ENCODE measurements at places on chromosomes 4 and X.

DNA sequence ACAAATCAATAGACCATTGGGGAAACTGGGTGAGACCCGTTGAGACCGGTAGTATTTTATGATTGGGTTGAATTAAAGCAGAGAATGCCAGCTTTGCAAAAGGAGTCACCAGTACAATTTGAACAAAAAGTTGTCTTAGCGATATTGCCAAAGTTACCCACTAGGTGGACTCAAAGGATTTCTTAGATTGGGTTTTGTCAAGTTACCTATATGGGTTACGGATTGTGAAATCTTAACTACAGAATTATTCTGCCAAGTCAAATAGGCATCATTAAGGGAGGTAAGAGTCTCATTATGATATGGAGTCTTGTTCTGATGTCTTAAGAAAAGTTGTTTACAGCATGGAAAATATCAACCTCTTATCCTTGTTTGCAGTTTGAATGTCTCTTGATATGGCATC lies 15.0 kb upstream of the CT47A1 start:
- DNase-seq, result no peak

- DNase-seq, result no peak
These were observed 87.8 kb downstream of the STARD8 start for GRCh38 chrX:68735266-68735665.

DNA sequence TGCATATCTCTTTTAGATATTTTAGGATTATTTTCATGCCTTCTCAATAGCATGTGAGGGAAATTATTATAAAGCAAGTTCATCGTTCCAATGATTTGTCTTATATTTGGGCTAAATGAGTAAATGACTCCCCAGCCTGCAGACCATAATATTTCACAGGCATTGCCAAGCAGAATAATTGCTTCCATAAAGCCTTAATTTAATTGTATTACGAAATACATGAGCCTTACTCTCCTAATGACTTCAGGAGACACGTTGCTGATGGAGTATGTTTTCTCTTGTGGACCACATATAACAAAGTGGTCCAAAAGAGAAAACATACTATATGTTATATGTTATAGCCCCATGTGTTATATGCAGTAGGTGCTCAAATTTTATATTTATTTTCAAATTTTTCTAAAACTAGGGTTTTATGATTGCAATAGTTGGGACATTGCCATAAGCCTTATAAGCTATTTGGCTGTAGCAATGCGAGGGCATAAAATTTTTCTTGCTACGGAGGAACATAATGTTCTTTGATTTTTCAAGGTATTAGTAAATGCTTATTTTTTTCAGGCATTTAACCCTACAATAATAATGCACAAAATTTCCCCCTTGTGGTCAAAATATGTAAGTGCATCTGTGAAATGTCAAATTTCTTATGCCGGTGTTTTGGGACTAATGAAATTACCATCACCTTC lies 26.2 kb upstream of the TMPRSS11D start:
- DNase-seq, result no peak

DNA sequence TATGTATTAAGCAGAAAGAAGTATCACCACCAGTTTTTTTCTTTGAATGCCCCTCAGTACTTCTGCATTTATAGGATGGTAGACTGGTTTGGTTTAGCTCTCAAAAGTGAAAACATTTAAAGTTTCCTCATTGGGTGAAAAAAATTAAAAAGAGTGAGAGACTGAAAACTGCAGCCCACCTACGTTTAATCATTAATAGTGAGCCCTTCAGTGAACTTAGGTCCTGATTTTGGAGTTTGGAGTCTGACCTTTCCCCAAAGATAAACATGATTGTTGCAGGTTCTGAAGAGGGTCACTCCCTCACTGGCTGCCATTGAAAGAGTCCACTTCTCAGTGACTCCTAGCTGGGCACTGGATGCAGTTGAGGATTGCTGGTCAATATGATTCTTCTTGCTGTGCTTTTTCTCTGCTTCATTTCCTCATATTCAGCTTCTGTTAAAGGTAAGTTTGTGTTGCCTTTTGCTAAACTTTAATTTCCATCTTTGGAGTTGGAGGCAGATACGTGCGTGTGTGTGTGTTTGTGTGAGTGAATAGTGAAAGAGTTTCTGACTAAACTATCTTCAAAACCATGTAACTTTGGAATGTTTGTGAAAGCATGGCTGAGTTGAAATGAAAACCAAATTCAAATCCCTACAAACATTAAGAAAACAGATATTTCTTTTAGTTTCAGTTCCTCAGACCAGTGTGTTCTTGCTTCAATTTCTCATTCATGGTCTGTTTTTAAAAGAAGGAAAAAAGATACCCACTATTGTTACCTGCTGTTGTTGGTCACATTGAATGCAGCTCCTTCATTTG lies at the start of gene MTTP:
Gene MTTP, plus strand, starts transcription at position 295 of the 795 bp plus-strand sequence. Its CDS starts 86 bp downstream, at position 381.
- DNase-seq, result no peak

- DNase-seq, result no peak
These were observed 3.5 kb upstream of the CLNK start for GRCh38 chr4:10688022-10688421.

- no peak for DNase-seq
These were observed 50.4 kb downstream of the C4orf50 start for GRCh38 chr4:5967783-5968182.

DNA sequence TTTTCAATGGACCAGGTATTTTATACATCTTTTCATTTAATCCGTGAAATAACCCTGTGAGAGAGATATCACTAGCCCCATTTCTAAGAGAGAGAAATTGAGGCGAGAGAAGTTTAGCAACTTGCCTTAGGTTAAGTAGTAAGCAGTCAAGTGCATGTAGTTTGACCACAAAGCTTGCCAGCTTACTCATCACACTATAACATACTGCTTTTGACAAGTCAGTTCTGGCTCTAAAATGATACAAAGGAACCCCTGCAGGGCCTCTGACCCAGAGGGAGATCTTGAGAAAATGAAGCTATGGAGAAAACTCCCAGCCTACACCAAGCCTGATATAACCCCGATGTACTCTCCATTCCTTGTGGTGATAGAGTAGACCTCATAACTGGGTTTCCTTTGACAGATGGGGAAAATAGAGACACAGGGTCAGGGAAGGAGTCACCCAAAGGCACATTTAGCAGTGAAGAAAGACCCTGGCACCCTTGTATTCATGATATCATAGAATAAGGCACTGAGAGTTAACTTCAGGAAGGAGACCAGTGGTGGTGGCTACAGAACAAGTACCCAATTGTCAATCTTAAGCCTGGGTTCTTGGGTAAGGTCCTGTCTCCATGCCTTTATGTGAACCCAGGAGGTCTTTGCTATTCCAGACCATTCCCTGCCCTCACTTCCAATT lies 60.2 kb upstream of the MSN start:
- no peak for DNase-seq

GRCh38 chrX:63561425-63561824 lies 210.3 kb upstream of the SPIN4 start:
- DNase-seq, result no peak

GRCh38 chr4:89056953-89057398 lies at the start of gene FAM13A:
Gene FAM13A (minus strand): TSS chr4:89057185. CDS start chr4:89056964, 221 bp downstream.
- no peak for DNase-seq

- no peak for DNase-seq
These were observed 107.5 kb downstream of the CNKSR2 start for GRCh38 chrX:21481761-21482160.

DNA sequence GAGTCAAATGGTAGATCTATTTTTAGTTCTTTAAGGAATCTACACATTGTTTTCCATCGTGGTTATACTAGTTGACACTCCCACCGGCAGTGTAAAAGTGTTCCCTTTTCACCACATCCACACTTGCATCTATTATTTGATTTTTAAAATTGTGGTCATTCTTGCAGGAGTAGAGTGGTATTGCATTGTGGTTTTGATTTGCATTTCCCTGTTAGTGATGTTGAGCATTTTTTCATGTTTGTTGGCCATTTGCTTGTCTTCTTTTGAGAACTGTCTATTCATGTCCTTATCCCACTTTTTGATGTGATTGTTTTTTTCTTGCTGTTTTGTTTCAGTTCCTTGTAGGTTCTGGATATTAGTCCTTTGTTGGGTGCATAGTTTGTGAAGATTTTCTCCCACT lies 70.0 kb downstream of the TAB3 start:
- no peak for DNase-seq

DNA sequence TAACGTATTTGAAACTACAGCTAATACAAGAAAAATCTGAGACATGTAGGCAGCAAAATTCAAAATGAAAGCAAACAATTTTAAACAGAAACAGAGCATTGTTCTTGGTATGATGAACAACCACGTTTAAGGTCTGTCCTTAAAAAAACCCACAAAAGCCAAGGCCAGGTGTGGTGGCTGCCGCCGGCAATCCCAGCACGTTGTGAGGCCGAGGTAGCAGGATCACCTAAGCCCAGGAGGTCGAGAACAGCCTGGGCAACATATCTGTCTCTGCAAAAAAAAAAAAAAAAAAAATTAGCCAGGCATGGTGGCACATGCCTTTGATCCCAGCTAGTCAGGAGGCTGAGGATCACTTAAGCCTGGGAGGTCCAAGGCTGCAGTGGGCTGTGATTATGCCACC lies 13.7 kb downstream of the RWDD4 start:
- no peak for DNase-seq

GRCh38 chr4:34046580-34046979 lies 2197.7 kb downstream of the ARAP2 start:
- DNase-seq, result no peak

- no peak for DNase-seq
These were observed 128.7 kb upstream of the GIMD1 start for GRCh38 chr4:106497271-106497670.

GRCh38 chr4:173281406-173282255 lies 52.5 kb downstream of the HMGB2 start:
- DNase-seq, result no peak

GRCh38 chr4:6085028-6085690 lies 66.9 kb upstream of the C4orf50 start:
- DNase-seq, result no peak

GRCh38 chr4:80309294-80310004 lies 26.1 kb upstream of the CFAP299 start:
- DNase-seq, result no peak
